Fibroblast of lung (primary cell): ENCODE measurements at places on chromosomes 12 and 14. TPM values are rescaled to one million over a fixed set of nuclear protein-coding genes. Genes with fewer than 3 reads are reported as not detected.

ASB2 gene
- total RNA-seq: 0.51 and 0.99 TPM in 2 replicates

DNA sequence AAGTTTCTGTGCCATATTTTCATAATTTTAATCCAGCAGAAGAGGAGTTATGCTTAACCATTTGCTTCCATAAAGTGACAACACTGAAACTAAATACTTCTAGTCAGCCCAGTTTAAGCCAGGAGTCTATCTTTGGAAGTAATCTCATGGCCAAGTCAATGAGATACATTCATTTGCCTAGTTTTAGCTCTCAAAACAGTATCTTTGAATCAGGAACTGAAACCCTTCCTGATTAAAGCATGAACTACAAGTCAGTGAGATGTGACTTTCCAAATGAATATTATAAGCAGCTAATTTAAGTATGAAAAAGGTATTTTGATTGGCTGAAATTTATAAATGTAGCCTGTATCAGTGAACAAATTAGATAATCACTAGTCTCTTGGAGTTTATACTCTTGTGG, 491.5 kb downstream of the SLC6A15 start:
- DNase-seq: no peak

DNA sequence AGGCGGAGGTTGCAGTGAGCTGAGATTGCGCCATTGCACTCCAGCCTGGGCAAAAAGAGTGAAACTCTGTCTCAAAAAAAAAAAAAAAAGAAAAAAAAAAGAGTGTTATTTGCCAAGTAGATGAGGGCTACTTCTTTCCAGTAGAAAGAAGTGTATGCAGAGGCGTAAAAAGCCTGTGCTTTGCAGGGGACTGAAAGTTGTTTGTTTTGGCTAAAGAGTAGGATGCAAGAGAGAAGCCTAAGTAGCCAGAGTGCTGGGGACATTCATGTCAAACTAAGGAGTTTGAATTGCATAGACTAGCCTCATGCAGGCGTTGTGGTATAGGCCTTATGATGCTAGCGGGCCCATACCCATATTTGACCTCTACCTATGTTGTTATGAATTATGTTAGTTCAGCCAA, 9.5 kb downstream of the HSD17B6 start:
- DNase-seq: no peak

DNA sequence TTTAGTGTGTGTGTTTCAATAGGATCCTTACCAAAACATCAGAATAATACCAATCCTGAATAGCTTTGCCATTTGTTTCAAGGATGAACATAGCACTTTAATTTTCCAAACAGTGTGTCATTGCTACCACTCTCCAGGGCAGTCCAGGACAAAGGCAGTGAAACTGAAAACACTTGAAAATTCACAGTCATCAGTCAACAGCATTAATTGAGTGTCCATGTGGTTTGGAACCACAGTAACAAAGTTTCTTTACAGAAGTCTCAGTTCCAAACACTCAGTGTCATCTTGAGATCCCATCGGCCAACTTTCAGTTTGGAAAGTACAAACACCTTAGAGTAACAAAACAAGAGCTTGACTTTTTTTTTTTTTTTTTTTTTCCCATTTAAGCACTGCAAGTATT, 228.4 kb upstream of the SOX5 start:
- DNase-seq: no peak
